ENCODE measurements at places on chromosomes 16 and 17. TPM values are rescaled to one million over a fixed set of nuclear protein-coding genes. Genes with fewer than 3 reads are reported as not detected.

- no peak for DNase-seq
Measured at GRCh38 chr17:306536-307294, 45.9 kb downstream of the RPH3AL start.

- DNase-seq = peak; percentile 23
Measured at GRCh38 chr17:20008242-20009051, 712 bp upstream of the SPECC1 start.

ZSCAN10 gene
- total RNA-seq = 0.09 TPM

AGRP gene
- not detected for total RNA-seq

OR3A2 gene
- total RNA-seq = not detected

KRTAP4-6 gene
- total RNA-seq = not detected
